ENCODE measurements at places on chromosomes 12 and 14.

DNA sequence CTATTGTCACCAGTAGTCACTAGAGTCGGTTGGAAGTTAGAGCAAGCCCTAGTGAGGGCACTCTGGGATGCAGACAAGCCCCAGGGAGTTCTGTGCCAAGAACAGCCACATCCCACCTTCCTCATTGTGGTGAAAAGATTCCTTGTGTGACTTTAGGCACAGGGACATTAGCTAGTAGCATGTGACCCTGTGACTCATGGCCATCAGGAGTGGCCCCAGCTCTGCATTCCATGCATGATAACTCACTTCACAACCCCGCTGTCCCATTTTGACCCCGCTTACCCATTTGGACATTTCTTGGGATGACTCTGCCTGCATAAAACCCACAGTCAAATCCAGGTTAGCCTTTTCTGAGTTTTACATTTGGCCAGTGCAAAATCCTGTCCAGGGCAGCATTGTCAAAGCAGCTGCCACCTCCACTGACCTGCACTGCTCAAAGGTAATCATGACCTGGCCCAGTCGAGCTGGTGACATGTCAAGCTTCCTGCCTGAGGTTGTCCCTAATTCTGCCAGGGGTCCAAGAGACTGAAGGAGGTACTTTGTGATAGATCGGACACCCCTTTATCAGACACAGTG, 430.5 kb downstream of the DPF3 start:
- DNase-seq = no peak

- no peak for DNase-seq
These were observed 312.4 kb upstream of the PRKD1 start for GRCh38 chr14:30240018-30240417.

GRCh38 chr12:27771481-27772327, 8.3 kb upstream of the KLHL42 start:
- no peak for DNase-seq

DNA sequence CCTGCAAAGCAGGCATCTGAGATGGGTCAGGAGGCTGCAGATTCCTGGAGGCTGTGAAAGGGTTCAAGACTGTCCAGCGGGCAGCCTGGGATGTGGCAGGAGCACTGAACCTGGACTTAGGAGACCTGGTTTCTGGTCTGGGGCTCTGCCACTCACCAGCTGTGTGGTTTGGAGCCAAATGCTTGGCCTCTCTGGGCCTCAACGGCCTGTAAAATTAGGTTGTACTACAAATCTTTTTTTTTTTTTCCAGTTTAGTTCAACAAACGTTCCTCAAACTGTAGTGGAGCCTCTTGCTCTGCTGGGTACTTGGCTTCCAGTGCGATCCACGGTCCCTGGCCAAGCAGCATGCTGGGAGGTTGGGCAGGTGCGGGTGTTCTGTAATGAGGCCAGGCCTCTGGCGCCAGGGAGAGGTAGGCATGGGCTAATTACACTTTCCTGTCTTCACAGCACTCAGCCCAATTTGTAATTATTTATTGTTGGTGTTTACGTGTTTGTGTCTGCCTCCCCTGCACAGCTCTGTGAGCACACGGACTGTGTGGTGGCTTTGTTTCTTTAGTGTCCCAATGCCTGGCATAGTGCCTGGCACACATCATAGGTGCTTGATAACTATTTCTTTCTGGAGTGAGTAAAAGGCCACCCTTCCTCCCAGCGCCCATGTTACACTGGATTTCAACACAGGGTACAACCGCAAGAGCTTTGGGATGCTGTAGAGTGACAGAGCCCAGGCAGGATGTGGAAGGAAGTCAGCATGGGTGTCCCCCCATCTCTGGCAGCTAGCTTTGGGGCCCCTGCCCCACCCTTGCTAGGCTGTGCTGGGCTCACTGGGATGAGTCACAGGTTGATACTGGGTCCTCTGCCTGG, 5.8 kb upstream of the KRT80 start:
- peak; percentile 96 for DNase-seq

DNA sequence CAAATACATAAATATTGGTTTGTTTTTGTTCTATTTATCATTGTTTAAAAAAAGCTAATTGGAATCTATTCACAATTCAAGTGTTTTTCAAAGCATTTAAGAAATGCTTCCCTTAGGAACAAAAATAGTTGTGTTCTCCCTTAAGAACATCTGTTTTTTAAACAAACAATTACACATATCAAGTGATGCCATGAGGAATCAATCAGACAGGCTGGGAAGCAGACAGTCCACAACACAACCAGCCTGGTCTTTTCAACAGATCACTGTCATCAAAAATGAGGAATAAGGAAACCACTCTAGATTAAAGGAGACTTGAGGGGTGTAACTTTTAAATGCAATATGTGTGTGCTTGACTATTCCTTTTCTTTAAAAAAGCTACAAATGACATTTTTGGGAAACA, 25.5 kb downstream of the GALC start:
- no peak for DNase-seq

Data from MV-4-11 (cell line).